ENCODE measurements at places on chromosomes 3 and 15.

DNA sequence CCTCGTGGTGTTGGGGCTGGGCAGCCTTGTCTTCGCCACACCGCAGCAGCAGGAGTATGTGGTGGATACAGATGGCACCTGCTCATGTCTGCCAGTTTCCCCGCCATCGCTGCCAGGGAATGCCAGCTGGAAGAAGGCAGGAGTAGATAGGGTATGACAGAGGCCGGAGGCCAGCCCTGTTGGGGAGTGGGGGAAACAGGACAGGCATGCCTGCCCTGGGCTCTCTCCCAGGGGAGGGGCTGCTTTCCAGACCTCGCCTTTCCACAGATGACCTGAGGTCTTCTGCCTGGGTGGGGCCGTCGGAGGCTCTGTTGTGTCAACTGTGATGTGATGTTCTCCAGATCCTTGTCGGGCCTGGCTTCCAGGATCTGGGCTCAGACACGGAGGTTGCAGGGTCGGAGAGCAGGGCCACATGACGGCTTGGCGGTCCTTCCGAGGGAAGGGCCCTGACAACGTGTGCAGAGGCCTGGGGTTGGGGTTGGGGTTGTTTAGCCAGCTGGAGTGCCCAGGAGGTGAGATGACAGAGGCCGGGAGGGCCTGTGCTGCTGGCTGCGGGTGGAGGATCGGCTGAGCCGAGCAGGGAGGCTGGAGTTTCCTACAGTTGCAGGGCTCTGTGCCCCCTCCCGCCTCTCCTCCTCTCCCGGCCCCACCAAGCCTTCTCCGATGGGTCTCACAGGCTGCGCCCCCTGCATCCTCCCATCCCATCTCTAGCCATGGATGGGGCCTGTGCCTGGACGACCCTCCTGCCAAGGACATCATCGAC is 102.0 kb downstream of the TBC1D2B start:
- DNase-seq = no peak

- DNase-seq = no peak
These were observed 55.3 kb downstream of the ROPN1B start for GRCh38 chr3:126024049-126024854.

DNA sequence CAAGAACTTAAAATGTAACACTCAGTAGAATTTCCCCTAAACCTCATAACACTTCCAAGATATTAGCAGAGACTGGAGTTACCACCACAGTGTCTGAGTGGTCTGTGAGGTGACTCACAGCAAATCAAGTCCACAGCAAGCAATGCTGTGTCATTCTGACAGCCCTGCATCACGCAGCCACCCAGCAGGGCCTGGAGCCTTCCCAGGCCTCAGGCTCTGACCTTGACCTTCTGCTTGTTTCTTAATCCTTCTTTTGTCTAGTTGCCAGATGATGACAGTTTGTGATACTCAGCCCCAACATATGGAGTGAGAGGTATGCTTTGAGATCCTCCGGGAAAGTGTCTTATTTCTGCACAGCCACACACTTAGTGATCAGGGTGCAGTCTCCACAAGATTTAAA is 82.5 kb downstream of the TOP2B start:
- DNase-seq = no peak

DNA sequence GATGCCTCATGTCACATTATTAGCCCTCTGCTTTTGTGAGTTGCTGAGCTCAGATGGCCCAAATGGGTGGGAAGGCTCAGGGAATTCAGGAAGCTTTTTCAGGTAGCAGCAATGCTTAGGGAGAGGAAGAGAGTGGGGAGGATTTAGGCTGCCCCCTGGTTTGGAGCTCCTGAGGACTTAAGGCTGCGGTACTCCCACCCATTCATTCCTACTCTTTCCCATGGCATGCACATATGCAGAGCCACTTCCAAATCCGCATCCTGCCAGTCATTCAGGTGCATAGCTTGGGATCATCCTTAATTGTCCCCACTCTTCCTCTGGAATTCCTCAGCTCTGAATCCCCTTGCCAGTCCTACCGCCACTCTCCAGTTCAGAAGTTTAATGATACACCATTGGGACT is 343.1 kb upstream of the FRG2C start:
- DNase-seq = no peak

DNA sequence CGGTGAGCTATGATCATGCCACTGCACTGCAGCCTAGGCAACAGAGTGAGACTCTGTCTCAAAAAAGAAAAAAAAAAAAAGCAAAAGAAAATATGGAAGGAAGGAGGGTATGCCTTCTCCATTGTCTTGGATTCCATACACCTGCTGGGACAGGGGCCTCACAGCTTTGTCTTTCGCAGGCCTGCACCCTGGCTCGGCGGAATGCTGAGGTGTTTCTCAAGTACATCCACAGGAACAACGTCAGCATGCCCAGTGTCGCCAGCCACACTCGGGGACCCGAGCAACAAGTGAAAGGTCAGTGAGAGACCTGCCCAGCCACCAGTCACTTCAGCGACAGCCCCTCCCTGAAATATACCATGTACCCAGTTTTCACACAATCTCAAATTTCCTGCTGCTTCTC is 288.5 kb upstream of the UMPS start:
- DNase-seq = no peak

DNA sequence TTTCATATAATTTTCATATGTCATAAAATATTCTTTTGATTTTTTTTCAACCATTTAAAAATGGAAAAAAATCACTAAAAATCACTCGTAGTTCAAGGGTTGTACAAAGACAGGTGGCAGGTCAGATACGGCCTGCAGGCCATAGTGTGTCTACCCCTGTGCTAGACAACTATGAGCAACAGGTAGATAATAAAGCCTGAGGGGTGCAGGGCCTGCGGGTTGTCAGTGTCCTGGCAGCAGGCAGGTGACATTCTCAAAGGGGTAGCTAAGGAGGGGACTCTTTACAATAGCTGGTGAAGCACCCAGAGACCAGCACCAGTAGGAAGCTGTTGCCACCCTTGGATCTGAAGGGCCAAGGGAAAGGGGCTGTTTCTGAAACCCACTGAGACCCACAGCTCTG is 34.4 kb downstream of the MINAR1 start:
- no peak for DNase-seq

GRCh38 chr3:46114323-46114988 is 87.2 kb upstream of the XCR1 start:
- no peak for DNase-seq

GRCh38 chr15:84151205-84151931 is 84.2 kb upstream of the GOLGA6L4 start:
- DNase-seq = no peak

- DNase-seq = no peak
These were observed 185.8 kb upstream of the IL12A start for GRCh38 chr3:159802864-159803263.

GRCh38 chr3:100136921-100137320 is 22.6 kb upstream of the FILIP1L start:
- no peak for DNase-seq

- DNase-seq = no peak
These were observed 7.7 kb upstream of the RFT1 start for GRCh38 chr3:53137835-53138446.

- no peak for DNase-seq
These were observed 889.8 kb upstream of the NR2F2 start for GRCh38 chr15:95440712-95441111.

- no peak for DNase-seq
These were observed 24.2 kb upstream of the HDC start for GRCh38 chr15:50289749-50290148.

DNA sequence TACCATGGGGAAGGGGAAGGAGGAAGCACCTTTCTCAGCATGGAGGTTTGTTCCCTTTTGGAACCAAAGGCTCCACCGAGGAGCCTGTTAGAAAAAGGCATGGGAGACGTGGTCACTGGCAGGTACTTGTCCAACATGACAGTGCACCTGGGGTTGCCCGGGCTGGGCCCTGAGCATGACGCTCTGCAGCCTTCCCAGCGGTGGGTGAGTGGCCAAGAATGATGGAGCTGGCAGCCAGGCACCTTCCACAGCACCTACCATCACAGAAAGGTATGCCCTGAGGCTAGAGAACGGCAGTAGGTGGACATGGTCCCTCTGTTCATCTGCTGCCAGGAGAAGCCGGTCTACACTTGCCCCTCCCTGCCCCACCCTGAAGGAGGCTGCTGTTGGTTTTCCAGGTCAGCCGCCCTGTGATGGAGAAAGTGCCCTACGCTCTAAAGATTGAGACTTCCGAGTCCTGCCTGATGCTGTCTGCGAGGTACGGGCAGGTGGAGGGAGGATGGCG is 29.0 kb upstream of the NR2C2 start:
- DNase-seq = no peak

DNA sequence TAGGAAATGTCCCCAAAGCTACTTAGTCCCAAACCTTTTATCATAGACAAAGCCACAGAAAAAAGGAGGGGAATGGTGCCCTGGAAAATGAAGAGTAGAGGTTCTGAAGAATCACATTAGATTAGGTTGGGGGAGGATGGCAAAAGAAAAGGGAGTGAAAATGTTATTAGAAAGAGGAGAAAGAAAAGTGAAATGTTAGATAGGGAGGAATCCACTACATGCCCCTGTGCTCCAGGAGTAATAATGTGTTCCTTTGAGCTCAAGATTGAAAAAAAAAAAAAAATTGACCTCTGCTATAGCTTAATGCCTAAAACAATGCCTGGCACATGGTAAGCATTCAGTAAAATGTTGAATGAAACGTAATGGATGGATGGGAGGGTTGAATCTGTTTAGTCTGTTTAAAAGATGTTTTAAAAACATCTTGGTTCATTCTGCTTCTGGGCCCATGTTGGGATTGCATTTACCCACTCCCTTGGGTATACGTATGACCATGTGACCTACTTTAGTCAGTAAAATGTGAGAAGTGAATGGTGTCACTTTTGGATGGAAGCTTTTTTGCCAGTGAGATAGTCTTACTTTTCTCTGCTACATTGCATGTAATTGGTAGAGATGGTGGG is 19.0 kb downstream of the MAPK6 start:
- no peak for DNase-seq

DNA sequence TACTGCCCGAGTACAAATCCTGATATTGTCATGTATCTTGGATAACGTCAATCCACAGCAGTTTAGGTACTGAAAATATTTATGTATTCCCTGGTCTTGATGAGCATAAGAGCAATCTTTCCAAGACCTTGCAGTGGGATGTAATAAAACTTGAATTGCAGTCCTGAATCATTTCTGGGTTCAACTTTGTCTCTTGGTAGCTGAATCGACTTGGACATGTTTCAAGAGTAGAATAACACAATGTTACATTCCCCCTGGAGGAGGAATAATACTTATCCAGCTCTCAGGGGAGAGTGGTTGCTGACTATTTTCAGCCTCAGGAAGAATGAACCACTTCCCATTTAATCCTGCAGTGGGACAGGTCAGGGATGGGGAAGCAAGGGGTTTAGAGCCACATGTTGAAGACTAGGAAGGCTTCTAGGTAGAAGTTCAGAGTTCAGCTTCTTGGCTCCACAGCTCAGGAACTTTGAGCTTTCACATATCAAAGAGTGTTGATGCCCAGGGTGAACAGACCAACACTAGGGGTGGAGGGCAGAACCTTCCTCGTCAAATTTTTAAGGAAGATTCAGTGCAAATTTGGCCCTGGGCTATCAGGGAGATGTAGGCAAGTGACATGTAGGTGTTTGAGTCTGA is 43.4 kb upstream of the GPD1L start:
- no peak for DNase-seq

DNA sequence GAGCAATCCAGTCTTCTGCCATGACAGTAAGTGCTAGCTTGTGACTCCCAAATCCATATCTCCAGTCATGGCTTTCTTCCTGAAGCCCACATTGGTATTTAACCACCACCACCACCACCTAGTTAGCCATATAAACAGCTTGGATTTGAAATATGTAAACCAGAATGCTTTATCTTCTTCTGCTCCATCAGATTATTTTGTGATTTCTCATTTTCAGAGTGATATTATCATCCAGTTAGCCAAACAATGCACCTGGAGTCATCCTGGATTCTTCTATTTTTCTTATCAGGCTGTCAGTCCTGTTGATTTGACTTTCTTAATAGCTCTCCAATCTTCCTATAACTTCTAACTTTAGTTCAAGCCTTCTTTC is 124.3 kb upstream of the PTX3 start:
- DNase-seq = no peak

DNA sequence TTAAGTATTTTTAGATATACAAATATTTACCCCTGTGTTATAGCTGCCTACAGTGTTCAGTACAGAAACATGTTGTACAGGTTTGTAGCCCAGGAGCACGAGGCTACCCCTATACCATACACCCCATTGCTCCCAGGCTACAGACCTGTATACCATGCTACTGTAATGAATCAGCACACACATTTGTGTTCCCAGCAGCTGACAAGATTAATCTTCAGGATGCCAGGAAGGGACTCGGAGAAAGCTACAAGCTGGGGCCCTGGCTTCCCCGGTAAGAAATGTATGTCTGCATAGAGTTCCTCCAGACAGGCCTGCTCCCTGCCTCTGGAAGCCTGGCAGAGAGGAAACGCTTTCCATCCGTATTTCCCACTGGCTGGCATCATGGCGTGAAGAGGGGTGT is 136.5 kb downstream of the XXYLT1 start:
- DNase-seq = no peak

GRCh38 chr15:70382762-70383458 is 285.2 kb upstream of the TLE3 start:
- peak; percentile 7 for DNase-seq

- DNase-seq = no peak
These were observed 25.9 kb upstream of the RNU6-1 start for GRCh38 chr15:67865766-67866165.

GRCh38 chr15:82172506-82172905 is 90.0 kb downstream of the EFL1 start:
- DNase-seq = no peak

- DNase-seq = no peak
These were observed 398.2 kb upstream of the TPM1 start for GRCh38 chr15:62644216-62644888.

DNA sequence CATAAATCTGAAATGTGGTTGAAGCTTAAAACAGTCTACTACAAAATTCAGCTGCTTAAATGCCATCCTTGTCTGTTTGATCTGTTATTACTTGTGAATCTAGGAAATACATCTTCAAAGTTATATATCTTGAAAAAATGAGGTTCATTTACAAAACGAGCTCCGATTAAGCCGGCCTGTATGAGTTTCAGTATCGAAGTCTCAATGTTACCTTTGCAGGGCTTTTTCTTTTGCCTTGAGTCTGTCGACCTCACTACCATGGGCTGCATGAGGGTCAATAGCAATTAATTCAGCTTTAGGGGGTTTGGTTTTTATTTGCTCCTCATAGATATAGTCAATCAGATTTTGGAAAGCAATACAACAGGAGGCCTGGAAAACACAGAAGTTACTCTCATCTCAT is 23.2 kb downstream of the ERICH6 start:
- no peak for DNase-seq
